ENCODE measurements at places on chromosomes 6 and 20. TPM values are rescaled to one million over a fixed set of nuclear protein-coding genes. Genes with fewer than 3 reads are reported as not detected.

DNA sequence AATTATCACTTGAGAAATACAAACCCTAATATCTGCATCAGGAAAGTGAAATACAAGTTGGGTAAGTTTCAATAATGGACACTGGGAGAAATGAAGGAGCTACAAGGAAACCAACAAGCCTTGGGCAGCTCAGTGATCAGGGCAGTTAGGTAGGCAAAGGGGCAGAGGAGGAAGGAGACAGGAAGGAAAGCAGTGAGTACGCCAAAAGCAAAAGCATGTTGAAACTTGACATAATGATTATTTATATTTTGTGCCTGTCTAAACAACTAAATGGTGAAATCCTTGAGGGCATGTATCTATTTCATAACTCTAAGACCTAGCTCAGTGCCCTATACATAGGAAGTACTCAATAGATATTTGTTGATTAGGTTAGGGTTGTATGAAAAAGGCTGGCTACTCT lies 23.3 kb downstream of the PXT1 start:
- no peak for DNase-seq

GRCh38 chr6:81373414-81373813 lies 379.1 kb downstream of the TENT5A start:
- no peak for DNase-seq

DNA sequence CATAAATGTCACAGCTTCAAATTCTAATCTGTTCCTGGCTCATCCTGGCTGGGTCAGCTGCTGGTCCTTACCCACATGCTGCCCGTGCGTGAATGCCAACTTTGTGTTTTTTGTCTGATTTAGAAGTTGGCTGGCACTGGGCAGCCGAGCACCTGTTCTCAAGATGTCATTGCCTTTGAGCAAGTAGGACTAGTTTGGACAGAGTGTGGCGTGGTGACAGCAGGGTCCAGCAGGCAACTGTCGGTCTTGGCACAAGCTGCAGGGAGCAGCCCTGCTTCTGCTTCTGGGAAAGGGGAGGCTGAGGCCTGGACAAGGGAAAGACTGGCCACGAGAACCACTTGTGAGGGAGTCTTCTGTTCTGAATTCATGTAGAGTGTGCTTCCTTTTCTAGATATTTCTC lies 26.4 kb upstream of the ADRM1 start:
- DNase-seq, result no peak

DNA sequence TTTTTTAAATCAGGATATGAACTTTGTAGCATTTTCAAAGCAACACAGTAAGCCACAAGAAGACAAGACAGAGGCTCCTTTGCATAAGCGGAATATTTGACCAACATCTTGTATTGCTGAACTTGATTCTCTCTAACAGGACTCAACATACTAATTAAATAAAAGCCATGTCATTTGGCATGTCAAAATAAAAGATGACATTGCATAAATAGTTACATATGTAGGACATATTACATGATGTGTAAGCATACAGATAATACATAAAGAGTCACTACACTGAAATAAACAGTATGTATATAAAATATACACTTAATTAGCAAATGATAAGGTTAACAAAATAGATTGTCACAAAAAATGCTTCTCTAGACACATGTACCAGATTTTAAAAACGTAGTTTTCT lies 62.2 kb downstream of the REPS1 start:
- no peak for DNase-seq

Gene NMBR
- not detected for total RNA-seq

Gene EPB41L1
- total RNA-seq, result 14.3 TPM

GRCh38 chr6:36381502-36382389 lies 5.7 kb downstream of the ETV7 start:
- no peak for DNase-seq

DNA sequence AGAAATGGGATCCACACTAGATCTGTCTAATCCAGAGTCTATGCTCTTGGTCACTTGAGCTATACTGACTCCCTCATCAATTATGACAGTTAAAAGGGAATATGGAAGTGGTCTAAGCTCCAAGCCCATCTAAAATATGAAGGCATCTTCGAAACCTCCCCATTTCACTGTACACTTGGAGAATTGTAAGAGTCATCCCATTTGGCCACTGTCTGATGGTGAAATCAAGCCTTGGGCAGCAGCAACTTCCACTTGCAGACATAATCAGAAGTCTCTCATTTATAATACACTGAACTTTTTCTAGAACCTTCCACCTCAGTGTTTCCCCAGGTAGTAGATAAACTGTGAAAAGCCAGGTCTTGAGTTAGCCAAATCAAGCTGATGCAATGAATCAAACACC lies 26.3 kb upstream of the UBR2 start:
- DNase-seq, result no peak

Gene PEDS1
- total RNA-seq, result 10.2 TPM

Gene ZC3H12D
- total RNA-seq, result not detected

GRCh38 chr6:17577059-17577458 lies 23.0 kb upstream of the FAM8A1 start:
- DNase-seq, result no peak

- DNase-seq, result no peak
Observed at GRCh38 chr6:158867381-158868121, 48.4 kb upstream of the EZR start.

DNA sequence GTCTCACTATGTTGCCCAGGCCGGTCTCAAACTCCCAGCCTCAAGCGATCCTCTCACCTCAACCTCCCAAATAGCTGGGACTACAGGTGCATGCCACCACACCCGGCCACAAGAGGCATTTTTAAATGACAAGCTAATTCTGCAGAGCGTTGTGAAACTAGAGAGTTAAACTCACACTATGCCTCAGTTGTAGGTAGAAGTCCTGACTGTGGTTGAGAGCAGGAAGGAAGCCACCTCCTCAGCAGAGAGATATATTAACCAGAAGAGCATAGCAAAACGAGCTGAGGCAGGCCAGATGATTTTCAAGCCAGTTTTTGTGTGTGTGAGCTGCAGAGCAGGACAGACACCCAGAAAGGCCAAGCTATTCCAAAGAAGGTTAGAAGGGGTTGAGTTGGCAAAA lies 150.3 kb downstream of the MBOAT1 start:
- DNase-seq, result no peak

DNA sequence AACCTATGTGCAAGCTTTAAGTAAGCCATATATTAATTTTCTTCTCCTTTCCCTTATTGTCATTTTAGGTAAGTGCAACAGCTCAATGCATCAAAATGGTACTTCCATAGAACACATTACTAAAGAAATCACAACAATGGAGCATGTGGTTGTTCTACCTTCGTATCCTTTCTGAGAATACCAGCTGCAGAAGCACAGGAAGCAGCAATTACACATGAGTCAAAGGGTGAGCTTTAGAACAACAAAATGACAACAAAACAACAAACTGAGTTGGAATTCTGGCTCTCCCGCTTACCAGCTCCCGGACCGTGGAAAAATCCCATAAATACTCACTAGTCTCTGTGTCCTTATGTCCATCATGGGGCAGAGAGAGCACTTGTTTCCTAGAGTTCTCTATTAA lies 108.9 kb downstream of the BCAS1 start:
- no peak for DNase-seq

GRCh38 chr6:29708432-29709179 lies 14.6 kb upstream of the HLA-F start:
- DNase-seq, result no peak

Gene ARMC2
- 0.99 TPM for total RNA-seq

Gene OPRL1
- total RNA-seq, result 3.0 TPM

- DNase-seq, result no peak
Observed at GRCh38 chr20:31719644-31720485, 2.8 kb downstream of the BCL2L1 start.

DNA sequence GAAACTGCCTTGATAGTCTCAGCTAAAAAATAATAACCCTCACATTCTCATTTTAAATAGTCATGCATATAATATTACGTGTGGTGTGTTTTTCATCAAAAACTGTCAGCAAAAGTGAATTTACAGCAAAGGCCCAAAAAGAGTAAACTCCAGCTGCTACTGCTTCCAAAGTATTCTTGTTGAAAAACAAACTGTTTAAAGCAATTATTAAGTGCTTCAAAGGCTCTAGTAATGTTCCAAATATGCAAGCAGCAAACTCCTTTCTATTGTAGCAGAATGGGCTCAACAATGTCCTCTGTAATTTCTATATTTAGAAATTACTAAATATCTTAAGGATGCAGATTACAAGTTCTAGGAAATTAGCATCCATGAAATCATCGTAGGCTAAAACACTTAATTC lies 280.0 kb upstream of the TBX18 start:
- DNase-seq, result no peak

Gene BTN3A1
- 11.5 TPM for total RNA-seq

DNA sequence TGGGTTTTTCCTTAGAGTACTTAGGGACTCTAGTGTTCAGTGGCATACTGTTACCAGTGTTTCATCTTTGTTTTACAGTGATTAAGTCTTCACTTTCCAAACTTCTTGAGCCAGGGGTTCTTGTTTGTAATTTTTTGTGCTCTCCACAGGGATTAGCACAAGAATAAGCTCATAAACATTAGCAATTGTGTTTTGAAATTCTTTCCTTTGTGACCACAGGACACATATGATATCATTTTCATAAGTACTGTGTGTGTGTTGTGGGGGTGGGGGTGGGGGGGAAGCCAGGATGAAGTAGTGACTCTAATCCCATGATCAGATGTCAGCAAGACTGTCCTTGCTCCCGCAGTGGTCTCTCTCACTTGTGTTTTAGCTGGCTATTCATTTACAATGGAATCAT lies 101.5 kb upstream of the SCP2D1 start:
- no peak for DNase-seq

- DNase-seq, result no peak
Observed at GRCh38 chr20:36155991-36156390, 1.5 kb downstream of the EPB41L1 start.

GRCh38 chr20:42392442-42392841 lies 774.3 kb upstream of the CHD6 start:
- DNase-seq, result no peak

Gene SLC16A10
- total RNA-seq, result 0.20 TPM

GRCh38 chr6:45415788-45416518 lies 38.2 kb upstream of the SUPT3H start:
- DNase-seq, result no peak

Gene AKIRIN2
- total RNA-seq, result 15.7 TPM

Gene MOCS1
- total RNA-seq, result 8.1 TPM

Gene TMEM200A
- 0.20 TPM for total RNA-seq

Gene ARMH2
- total RNA-seq, result not detected

DNA sequence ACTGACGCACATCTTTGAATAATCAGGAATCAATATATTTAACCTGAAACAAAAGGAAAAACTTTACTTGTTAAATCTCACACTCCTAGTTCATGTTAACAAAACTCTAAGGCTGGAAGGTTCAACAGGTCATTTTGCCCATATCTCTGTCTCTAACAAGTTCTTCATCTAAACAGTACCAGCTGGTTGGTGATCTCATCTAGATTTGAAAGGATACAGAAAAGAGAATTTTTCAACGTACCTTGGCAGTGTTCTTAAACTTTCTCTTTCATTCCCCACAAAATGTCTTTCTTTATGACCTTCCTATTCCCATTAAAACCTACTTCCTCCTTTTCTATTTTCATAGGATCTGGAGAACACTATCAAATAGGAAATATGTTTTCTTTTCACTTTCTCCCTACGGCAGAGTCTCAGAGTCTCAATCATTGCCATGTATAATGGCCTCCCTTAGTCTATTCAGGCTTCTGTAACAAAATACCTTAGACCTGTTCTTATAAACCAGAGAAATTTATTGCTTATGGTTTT lies 111.3 kb downstream of the TBX18 start:
- DNase-seq, result no peak

- DNase-seq, result no peak
Observed at GRCh38 chr6:49964064-49964463, at the start of gene DEFB114. Gene DEFB114 (minus strand): TSS chr6:49964164. CDS start chr6:49964105, 59 bp downstream.

DNA sequence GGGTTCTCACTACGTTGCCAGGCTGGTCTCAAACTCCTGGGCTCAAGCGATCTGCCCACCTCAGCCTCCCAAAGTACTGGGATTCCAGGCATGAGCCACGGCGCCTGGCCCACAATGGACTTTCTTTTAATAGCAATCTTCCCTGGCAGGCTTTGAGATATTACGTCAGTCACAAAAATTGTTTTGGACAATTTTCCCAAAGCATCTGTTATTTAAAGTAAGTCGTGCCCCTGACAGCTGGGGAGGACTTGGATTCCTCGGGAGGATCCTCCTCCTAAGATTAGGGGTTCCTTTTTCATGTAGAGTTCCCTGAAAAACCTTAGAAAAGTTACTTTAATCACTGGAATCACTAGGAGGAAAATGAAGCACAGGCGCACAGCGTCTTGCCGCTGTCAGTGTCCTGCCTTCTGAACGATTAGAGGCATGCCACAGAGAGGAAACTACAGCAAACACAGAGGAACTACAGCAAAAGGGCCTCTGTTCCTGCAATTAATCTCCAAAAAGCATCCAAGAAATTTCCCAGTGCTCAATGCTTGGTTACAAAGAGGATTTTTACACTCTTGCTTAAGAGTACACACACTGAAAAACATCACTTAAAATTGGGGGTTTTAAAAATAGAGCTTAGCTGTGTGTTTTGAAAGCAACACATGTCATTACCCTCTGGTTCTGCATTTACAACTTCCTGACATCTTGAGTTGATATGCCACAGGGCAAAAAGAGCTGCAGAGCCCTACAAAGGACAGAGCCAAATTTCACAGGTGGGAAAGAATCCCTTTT lies 4.5 kb downstream of the ACSS1 start:
- peak; percentile 31 for DNase-seq

DNA sequence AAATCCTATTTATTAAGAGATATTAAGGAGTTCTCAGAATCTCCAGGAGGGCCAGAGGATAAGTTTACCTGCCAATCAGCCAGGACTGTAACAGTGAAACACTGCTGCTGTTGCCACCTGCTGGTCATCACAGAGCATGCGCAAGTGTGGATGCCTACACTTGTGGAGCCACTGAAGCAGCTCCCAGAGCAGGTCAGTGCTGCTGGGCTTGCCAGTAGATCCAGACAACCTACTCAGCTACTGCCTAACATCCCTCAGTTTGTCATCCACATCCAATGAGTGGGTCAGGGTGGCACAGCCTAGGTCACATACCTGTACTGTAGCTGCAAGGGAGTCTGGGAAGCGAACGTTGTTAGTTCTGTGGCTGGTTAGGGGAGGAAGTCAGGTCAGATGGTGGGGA lies 18.3 kb upstream of the NHSL1 start:
- peak; percentile 62 for DNase-seq

GRCh38 chr6:13091192-13091591 lies 237.1 kb downstream of the TBC1D7 start:
- no peak for DNase-seq

- DNase-seq, result no peak
Observed at GRCh38 chr6:139271056-139271455, 20.7 kb downstream of the TXLNB start.

GRCh38 chr20:2771631-2772080 lies 28.8 kb downstream of the CPXM1 start:
- DNase-seq, result peak; percentile 11

- DNase-seq, result peak; percentile 78
Observed at GRCh38 chr6:159106627-159107241, 61.9 kb upstream of the TAGAP start.

Gene HLA-DQB1
- not detected for total RNA-seq

GRCh38 chr6:159329081-159329480 lies 159.9 kb downstream of the FNDC1 start:
- DNase-seq, result no peak

GRCh38 chr20:16001286-16001685 lies 572.0 kb downstream of the KIF16B start:
- no peak for DNase-seq

Gene DNPH1
- total RNA-seq, result 50.3 TPM

Gene LRRC1
- 77.8 TPM for total RNA-seq

GRCh38 chr6:112437058-112437457 lies 89.9 kb downstream of the RFPL4B start:
- DNase-seq, result no peak

GRCh38 chr6:163180874-163181541 lies 233.5 kb upstream of the QKI start:
- DNase-seq, result peak; percentile 79

- DNase-seq, result peak; percentile 25
Observed at GRCh38 chr6:138824482-138825144, 28.7 kb downstream of the ECT2L start.

Measured in lung microvascular endothelial cell (primary cell).